ENCODE measurements at places on chromosomes 7 and 10. TPM values are rescaled to one million over a fixed set of nuclear protein-coding genes. Genes with fewer than 3 reads are reported as not detected.

Gene TRIM73
- 11.2 TPM for total RNA-seq

Gene DNAJC12
- total RNA-seq: 54.7 TPM

Gene CALHM2
- 0.44 TPM for total RNA-seq

Gene PAX2
- not detected for total RNA-seq

Gene SLC26A3
- not detected for total RNA-seq

Gene PRSS1
- total RNA-seq: not detected

Gene CYP3A4
- not detected for total RNA-seq

Gene FOXI2
- total RNA-seq: 0.17 TPM

Gene CDHR3
- 50.8 TPM for total RNA-seq

Gene UFSP1
- total RNA-seq: 3.2 TPM

Gene CRYGN
- not detected for total RNA-seq

Gene BUB3
- total RNA-seq: 81.1 TPM

Gene RAMP3
- total RNA-seq: not detected

Gene MRLN
- not detected for total RNA-seq

Gene LMOD2
- total RNA-seq: not detected

Gene TBXAS1
- total RNA-seq: not detected

Gene RET
- 34.7 TPM for total RNA-seq

Gene COX19
- total RNA-seq: 18.4 TPM

Gene NRCAM
- 120 TPM for total RNA-seq

Gene THSD7A
- total RNA-seq: 211 TPM

Gene BLOC1S2
- total RNA-seq: 82.9 TPM

Gene GRID2IP
- 0.66 TPM for total RNA-seq

Gene FOXP2
- 72.1 TPM for total RNA-seq

Gene DYDC2
- not detected for total RNA-seq

Gene MSS51
- total RNA-seq: 3.5 TPM

Gene TEX47
- not detected for total RNA-seq

Gene ECHDC3
- total RNA-seq: 11.8 TPM

Gene GLCCI1
- total RNA-seq: 30.7 TPM

Gene AKR1B1
- 99.6 TPM for total RNA-seq

Gene PCLO
- 17.4 TPM for total RNA-seq

Gene IL6
- not detected for total RNA-seq

Gene SUGCT
- 1.2 TPM for total RNA-seq

Gene CAMK2B
- 55.1 TPM for total RNA-seq

Gene SEPHS1
- 51.1 TPM for total RNA-seq

Gene PURB
- total RNA-seq: 11.4 TPM

Gene PNLIPRP1
- not detected for total RNA-seq

Gene ZP3
- 3.4 TPM for total RNA-seq

Gene ZNF273
- total RNA-seq: 9.6 TPM

Gene FGFR2
- total RNA-seq: 7.4 TPM

Gene PIK3AP1
- total RNA-seq: 0.49 TPM

Gene AS3MT
- total RNA-seq: 8.3 TPM

Gene CALHM1
- not detected for total RNA-seq

Gene TWIST1
- not detected for total RNA-seq

Gene DDC
- total RNA-seq: 3.8 TPM

Gene MYL10
- not detected for total RNA-seq

Gene METTL2B
- total RNA-seq: 40.9 TPM

Gene ADAM12
- 18.4 TPM for total RNA-seq

Gene MMD2
- total RNA-seq: 0.47 TPM

Gene CLRN3
- not detected for total RNA-seq

Gene MPLKIP
- 29.9 TPM for total RNA-seq
